BE2C (cell line): ENCODE measurements at places on chromosomes 2 and 18.

DNA sequence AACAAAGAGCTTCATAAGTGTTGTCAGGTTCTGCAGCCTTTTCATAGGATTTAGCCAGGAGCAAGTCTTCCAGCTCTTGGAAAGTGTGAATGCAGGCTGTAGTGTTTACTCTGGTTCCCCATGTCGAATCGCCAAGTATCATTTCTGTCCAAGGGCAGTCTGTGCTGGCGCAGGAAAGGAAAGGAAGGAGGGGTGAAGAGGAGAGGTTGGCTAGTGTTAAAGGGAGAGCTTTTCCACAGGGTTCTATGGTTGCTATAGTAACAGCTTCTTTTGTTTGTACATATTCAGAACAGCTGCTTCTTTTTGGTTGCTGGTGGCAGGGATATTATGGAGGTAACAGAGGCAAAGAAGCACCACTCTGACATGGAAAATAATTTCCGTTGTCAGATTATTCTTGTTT lies 69.9 kb downstream of the KCNH7 start:
- DNase-seq, result no peak

DNA sequence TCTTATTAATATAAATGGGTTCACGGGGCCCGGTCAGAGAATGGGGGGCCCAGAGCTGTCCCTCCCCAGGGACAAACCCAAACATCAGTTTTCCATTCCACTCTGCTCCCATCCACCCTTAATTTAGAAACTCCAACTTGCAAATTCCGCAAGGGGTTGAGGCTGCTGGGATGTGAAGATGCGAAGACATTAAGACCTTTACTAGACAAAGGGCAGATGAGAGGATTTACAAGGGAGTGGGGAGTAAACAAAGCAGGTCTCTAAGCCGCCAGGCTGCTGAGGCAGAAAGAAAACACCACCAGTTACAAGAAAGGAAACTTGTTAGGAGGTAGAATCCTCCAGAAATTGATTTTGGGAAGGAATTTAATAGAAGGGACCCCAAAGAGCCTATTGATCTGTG lies 33.1 kb downstream of the MARCO start:
- no peak for DNase-seq

DNA sequence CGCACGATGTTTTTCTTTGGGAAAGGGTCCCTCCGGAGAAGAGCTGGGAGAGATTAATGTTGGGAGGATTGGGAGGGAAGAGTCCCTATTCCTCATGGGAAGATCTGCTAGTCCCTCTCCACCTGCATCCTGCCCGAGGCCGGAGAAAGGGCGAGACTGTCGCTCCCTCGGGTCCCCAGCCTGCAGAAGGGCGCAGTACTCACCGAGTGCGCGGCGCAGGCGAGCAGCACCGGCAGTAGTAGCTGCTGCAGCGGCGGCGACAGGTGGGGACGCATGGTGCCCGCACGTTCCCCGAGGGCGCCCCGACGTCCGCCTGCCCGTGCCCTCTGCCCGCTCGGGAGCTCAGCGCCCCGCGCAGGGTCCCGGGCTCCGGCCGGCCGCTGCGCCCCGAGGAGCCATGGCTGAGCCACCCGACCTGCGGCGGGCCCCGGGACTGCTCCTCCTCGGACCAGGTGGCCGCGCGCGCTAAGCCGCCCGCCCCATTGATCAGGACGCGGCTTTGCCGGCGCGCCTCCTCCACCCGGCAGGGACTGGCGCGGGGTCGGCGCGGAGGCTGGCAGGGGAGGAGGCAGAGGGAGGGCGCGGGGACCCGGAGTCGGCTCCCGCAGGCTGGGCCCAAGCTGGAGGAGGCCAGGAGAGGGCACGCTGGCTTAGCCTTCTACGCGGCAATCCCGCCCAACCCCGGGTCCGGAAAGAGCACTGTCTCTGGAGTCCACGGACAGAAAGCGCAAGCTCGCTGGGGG lies at the start of gene SCTR:
Gene SCTR (minus strand): TSS at position 532 of the 743 bp plus-strand sequence. CDS start 257 bp downstream, at position 275.
- no peak for DNase-seq

DNA sequence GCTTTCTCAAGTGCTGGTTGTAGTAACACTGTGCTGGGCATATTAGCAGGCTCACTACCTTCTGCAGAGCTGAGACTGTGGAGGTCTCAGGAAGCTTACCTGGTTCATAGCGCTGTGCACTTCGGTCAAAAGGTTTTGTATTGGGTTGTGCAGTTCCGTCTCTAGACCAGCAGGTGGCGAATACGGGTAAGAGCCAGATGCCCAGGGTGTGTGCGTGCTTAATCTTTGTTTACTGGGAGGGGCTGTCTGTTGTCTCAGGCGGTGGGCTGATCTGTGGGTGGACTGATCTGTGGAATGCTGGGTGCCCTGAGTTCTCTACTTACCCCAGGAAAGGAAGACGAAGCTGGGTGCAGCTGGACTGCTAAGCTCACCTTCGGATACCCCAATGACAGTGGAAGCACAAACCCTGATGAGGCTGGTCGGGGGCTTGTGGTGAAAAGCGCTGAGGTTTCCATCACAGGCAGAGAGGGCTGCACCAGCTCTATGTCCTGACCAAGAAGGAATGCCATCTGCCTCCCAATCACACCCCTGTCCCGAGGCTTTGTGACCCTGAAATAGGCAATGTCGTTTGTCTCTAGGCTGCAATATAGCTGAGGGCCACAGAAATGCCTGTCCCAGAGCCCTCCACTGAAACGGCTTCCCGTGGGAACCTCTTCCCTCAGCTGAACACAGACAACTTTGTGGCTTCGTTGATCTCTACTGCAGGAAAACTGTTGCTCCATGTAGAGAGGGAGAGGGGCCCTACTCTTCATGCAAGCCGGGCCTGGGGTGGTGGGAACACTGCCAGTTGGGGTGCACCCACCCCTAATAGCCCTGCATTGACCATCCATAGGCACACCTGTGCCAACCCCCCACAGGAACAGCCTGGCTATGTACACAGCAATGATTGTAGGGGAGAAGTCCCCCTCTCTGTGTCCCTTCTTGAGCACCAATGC lies 45.9 kb upstream of the FAM117B start:
- peak; percentile 80 for DNase-seq

DNA sequence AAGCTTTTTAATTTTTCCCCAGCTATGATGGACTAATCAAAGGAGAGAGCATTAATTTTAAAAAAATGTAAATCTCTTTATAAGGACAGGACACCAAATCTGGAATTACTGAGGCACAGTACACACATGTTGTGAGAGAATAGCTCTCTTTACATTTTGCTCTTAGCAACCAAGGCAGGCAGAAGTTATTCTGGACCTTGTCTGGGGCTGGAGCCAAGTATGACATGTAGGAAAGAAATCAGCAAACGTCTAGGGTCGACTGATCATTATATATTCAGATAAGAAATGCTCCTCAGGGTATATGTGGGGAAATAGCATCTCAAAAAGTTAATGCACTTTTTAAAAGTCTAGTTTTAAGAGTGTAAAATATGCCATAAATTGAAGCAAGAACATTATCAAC lies 1330.0 kb upstream of the CELF4 start:
- no peak for DNase-seq

DNA sequence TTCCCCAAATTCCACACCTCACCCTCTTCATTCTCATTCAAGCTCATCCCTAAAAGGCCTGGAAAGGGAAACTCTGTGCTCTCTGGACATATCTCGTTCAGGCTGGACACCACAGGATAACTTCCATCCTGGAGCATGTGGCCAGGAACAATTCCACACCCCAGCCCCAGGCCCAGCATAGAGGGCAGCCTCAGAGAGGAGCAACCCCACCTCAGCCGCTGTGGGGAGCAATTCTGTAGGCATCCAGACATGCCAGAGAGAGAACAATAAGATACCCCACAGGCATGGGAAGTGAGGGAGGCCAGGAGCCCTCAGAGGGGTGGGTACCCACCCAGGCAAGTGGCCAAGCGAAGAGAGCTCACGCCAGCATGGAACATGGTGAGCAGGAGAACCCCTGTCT lies 143.4 kb downstream of the GFPT1 start:
- no peak for DNase-seq

DNA sequence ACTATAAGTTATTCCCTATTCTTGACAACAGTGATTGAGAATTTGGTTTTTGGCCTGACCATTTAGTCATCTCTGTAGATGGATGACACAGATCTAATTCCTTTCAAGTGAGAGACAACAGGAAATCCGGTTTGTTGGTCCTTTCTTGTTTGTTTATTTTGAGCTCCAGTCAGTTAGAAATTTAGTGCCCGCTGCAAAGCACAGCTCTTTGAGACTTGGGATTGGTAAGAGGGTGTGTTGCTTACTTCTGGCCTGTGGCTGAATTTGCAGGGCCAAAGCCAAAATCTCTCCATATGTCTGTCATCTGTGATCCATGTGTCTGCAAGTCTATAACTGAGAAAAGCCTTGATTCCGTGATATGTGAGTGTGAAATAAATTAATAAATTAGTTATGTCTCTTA lies 74.3 kb downstream of the BIN1 start:
- DNase-seq, result no peak

DNA sequence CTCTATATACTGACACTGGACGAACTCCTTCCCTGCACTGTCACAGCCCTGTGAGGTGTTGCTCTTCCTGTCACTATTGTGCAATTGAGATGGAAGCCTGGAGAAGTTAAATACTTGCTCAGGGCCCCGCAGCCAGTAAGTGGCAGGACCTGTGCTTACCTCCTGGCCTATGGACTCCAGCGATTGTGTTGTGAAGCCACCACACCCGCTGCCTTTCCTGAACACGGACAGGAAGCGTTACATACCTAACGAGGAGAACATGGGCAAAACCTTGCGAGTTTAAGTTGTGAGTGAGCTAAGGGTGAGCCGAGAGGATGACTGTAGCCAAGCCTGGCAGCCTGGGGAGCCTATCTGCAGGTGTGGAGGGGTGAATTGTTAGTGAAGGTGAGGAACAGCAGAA lies 26.1 kb downstream of the RAB31 start:
- DNase-seq, result no peak

- DNase-seq, result no peak
Measured at GRCh38 chr2:83851066-83851465, 608.0 kb downstream of the SUCLG1 start.
